ENCODE measurements at places on chromosomes 5 and 9.

DNA sequence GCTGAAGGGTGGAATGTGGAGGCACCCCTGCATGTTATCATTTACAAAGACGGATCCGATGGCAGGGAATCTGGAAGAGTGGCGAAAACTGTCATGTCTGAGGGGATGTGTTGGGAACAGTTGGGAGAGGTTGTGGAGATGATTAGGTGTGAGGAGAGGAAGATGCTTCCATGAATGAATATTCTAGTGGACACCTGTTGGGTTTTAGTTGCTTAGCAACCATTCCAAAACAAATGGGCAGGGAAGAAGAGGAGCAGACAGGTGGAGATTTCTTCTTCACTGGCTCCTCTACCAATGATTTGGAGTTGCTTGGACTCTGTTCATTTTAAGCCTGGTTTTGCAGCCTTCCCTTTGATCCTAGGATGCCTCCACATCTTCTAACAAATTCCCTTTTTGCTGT is 465.3 kb upstream of the CLINT1 start:
- DNase-seq: no peak

DNA sequence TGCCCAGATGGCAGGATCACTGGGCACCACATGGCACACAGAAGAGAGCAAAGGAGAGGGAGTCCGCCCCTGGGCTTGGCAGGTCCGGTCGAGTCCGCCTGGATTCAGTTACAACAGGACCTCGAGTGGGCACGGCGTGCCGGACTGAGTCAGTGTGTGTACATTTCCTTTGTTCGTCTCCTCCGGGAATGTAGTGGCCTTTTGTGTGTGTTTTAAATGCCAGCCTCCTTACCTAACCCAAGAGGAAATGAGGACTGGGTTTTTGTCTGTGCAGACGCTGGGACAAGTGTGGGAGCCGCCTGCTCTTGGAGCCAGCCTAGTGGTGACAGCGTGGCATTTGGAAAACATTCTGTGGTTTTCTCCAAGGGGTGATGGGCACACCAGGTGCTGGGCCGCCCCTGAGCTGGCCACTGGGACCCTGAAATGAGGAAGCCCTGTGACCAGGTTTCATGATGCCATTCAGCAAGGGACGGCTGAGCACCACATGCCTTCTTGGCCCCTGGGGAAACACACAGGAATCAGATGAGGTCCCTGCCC is 9.6 kb downstream of the NEK6 start:
- peak; percentile 62 for DNase-seq

GRCh38 chr9:21454149-21454548 is 13.9 kb downstream of the IFNA1 start:
- peak; percentile 31 for DNase-seq

GRCh38 chr5:159913501-159913900 is 2.8 kb upstream of the ADRA1B start:
- no peak for DNase-seq

GRCh38 chr9:136036050-136036449 is 59.0 kb downstream of the NACC2 start:
- no peak for DNase-seq

DNA sequence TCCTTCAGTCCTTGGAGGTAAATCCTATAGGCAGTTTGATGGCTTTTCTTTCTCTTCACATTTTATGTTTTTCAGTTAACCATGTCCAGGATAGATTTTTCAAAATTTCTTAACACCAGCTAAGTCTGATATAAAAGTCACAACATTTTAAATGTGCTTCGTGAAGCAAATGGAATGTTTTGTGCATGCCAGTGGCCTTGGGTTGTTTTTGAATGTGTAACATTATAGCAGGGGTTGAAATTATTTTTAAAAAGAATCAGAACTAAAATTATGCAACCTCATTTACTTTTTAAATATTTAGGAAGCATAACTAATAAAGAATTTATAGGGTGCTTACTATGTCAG is 201.1 kb downstream of the ARHGEF28 start:
- no peak for DNase-seq

GRCh38 chr5:4882186-4882585 is 257.9 kb upstream of the ADAMTS16 start:
- DNase-seq: no peak

- no peak for DNase-seq
Observed at GRCh38 chr9:96686638-96687335, 31.7 kb upstream of the PRXL2C start.

DNA sequence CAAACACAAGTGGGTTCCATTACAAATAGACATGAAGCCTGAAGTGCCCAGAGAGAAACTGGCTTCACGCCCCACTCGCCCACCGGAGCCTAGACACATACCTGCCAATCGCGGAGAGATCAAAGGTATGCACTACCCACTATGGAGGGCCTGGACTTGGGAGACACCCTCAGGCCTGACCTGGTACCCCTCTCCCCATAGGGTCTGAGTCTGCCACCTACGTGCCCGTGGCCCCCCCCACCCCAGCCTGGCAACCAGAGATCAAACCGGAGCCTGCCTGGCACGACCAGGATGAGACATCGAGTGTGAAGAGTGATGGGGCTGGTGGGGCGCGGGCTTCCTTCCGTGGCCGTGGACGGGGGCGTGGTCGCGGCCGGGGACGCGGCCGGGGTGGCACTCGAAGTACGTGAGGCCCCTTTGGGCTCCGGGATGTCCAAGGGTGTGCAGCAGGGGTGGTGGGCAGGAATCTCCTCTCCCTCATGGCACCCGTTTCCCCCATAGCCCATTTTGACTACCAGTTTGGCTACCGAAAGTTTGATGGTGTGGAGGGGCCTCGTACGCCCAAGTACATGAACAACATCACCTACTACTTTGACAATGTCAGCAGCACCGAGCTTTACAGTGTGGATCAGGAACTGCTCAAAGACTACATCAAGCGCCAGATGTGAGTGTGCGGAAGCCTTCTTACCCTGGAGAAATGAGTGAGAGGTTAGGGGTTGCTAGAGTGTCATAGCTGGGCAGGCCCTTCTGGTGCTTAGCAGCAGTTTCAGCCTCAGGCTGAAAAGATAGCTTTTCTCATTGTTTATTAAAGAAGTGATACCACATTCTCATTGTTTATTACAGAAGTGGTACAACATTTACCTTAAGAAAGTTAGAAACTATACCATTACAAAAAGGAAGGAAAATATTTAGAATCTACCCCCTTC is 38.7 kb downstream of the LARP1 start:
- peak; percentile 62 for DNase-seq

DNA sequence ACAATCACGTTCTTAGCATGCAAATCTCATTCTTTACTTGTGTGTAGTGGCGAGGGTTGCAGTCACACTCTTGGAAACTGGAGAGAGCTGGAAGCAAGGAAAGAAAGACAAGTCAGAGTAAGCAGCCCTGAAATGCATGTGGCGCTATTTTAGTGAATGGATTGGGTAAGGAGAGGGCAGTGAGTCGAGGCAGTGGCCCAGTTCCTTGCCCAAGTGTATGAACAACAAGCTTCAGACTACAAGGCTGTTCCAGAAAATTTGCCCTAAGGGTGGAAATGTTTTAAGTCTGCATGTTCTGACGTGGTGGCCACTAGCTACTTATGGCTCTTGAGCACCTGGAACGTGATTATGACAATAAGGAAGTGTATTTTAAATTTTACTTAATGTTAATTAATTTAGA is 59.4 kb upstream of the PTPN3 start:
- DNase-seq: no peak

DNA sequence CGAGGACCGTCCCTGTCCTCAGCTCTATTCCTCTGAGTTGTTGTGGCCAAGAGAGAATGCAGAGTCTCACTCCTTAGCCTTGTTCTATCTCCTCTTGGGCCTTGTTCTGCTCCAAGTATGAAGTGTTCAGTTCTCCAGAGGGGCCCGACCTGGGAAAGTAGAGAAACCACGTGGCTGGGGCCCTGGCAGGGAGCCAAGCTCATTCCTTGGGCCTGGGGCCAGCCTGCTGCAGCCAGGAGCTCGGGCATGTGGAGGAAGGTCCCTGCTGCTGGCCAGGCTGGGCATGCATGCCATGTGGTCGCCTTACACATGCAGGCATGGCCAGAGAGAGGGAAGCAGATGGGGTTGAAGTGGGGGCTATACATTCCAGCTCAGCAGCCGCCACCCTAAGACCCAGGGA is 60.7 kb downstream of the COL27A1 start:
- no peak for DNase-seq

DNA sequence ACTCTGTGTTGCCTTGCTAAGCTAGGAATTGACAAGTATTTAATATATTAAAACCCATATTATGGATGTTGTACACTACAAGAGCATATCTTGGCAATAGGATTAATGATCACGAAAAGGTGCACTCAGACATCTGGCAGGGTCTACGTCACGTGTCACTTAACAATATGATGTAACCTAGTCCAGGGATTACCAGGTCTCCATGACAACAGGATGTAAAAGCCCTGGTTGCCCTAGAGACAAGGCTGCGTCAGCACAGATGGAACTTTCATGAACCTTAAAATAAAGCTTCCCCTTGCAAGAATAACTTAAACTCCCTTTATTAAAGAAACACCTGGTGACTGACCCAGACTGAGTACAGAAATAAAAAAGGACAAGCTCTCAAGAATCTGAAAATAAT is 717.8 kb downstream of the CDH18 start:
- no peak for DNase-seq

- DNase-seq: peak; percentile 85
Observed at GRCh38 chr5:141821430-141821925, 56.7 kb downstream of the PCDH1 start.

- no peak for DNase-seq
Observed at GRCh38 chr9:26954050-26954508, 2.1 kb upstream of the IFT74 start.

GRCh38 chr5:32329395-32329834 is 16.7 kb upstream of the MTMR12 start:
- DNase-seq: no peak

All from NCI-H226 (cell line).